ENCODE measurements at places on chromosomes 16 and 17.

DNA sequence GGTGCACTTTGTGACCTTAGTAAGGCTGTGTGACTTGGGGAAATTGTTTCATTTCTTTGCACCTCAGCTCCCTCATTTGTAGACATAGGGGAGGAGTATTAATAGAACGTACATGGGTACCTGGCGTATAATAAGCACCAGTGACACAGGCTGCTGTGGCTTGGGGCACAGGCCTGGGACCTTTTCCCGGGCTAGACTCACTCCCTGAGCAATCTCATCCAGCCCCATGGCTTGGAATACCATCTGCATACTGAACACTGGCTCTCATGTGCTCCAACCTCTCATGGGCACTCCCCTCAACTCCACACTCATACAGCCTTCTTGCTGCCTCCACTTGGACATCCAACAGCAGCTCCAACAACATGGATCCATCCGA lies 41.0 kb upstream of the MRPS23 start:
- H3K27me3 ChIP-seq = peaks cover 24% of the 10 kb centered on the region
- peaks cover 2% of the 10 kb centered on the region for H3K36me3 ChIP-seq
- no peak for DNase-seq
- no peak overlapping the region for H3K4me3 ChIP-seq

GRCh38 chr17:35432176-35433074 lies at the start of gene SLFN12:
SLFN12 (minus strand) TSS chr17:35432500; CDS start chr17:35423028, 9,472 bp downstream.
- peak within 1 kb of the TSS; percentile 93 for H3K4me3 ChIP-seq
- H3K36me3 ChIP-seq = peaks cover 4% of the 10 kb centered on the region

DNA sequence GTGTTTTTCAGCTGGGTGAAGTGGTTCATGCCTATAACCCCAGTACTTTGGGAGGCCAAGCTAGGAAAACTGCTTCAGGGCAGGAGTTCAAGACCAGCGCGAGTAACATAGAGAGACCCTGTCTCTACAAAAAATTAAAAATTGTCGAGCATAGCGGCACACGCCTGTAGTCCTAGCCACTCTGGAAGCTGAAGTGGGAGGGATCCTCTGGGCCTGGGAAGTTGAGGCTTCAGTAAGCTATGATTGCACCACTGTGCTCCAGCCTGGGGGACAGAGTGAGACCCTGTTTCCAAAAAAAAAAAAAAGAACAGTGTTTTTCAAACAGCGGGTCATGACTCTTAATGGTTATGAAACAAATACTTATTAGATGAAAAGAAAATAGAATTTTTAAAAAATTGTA lies 2.3 kb upstream of the CYTH1 start:
- H3K4me1 ChIP-seq = peaks cover 50% of the 10 kb centered on the region
- H3K36me3 ChIP-seq = peaks cover 29% of the 10 kb centered on the region
- peak overlapping the region; percentile 86 for H3K4me3 ChIP-seq
- H3K27ac ChIP-seq = peak overlapping the region; percentile 83

DNA sequence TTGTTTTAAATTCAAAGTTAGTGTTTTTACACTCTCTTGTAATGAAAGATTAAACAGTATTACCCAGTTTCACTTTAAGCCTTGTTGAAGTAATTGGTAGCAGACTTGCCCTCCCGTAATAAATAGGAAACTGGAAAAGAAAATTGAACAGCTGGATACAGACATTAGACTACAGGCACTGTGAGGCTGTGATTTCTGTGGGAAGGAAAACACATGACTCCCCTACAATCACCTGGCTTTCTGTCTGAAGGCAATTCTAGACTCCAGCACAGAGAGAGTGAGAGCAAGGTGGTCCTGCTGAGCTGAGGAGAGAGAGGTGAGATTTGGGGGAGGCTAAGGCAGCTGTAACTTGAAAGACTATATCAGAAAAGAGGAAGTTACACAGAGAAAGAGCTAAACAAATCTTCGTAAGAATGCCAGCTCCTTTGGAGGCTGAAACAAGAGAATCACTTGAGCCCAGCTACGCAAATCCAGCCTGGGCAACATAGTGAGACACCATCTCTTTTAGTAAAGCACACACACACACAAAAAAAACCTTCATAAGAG lies 57.8 kb upstream of the CDYL2 start:
- no peak overlapping the region for H3K4me3 ChIP-seq
- no peak for DNase-seq
- peaks cover 1% of the 10 kb centered on the region for H3K36me3 ChIP-seq
- no peaks in the 10 kb centered on the region for H3K4me1 ChIP-seq
- H3K27ac ChIP-seq = no peak overlapping the region

DNA sequence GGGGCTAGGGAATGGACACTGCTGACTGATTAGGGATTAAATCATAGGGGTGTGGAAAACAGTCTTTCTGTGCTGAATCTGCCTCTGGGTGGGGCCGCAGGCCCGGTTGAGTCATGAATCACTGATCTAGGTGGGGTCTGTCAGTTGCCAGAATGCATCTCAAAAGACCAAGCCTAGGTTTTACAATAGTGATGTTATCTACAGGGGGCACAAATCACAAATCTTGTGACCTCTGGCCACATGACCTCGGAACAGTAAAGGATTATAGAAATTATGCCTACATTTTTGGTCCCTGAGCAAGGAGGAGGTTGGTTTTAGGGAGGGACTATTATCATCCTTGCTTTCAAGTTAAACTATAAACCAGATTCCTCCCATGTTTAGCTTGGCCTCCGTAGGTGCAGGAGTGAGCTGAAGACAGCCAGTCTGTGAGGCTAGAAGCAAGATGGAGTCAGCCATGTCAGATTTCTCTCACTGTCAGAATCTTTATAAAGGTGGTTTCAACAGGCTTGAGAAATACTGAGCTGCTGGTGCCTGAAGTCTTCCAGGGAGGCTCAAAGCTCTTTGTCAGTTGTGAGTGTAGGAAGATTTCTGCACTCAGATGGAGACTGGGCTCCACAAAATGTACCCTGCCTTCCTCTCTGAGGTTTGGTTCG lies 12.9 kb downstream of the GNGT2 start:
- no peak overlapping the region for H3K4me3 ChIP-seq
- H3K36me3 ChIP-seq = peaks cover 14% of the 10 kb centered on the region
- no peak overlapping the region for H3K27ac ChIP-seq
- peaks cover 18% of the 10 kb centered on the region for H3K4me1 ChIP-seq
- H3K27me3 ChIP-seq = peaks cover 2% of the 10 kb centered on the region

DNA sequence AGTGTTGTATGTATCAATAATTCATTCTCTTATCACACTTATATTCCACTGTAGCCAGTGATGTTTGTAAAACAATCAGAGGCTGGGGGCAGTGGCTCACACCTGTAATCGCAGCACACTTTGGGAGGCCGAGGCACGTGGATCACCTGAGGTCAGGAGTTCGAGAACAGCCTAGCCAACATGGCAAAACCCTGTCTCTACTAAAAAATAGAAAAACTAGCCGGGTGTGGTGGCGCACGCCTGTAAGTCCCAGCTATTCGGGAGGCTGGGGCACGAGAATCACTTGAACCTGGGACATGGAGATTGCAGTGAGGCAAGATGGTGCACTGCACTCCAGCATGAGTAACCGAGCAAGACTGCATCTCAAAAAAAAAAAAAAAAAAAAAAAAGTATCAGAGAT lies 217.0 kb downstream of the CPPED1 start:
- no peak for DNase-seq
- peaks cover 3% of the 10 kb centered on the region for H3K36me3 ChIP-seq

- H3K36me3 ChIP-seq = peaks cover 5% of the 10 kb centered on the region
- H3K4me3 ChIP-seq = no peak overlapping the region
- no peak overlapping the region for H3K27ac ChIP-seq
- H3K27me3 ChIP-seq = no peaks in the 10 kb centered on the region
- DNase-seq = no peak
Observed at GRCh38 chr17:81419319-81419885, 24.1 kb downstream of the BAHCC1 start.

DNA sequence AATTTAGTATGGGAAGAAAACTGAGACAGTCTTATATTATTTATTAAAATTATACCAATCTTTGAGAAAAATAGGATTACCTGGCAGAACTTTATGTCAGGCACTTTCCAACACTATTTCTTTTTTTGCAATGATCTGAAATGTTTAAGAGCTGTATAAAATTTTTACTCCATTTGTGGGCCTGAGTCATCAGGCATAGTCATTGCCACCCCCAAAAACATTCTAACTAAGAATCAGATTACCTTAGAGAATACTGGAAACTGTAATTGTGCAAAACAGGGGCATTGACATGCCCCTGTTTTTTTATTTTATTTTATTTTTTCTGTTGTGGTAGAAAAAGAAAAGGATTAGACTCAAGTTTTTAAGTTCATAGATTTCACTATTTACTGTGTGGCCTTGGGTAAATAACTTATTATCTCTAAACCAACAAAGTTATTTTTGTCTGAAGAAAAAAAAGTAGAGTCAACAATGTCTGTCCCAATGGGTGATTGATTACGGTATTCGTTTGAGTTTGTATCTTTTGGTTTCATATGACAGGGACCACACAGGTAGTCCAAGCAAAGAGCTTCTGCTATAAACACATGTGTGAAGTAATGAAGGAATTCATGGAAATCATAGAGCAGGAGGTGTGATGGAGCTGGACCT lies 24.6 kb downstream of the VAT1L start:
- no peak for DNase-seq
- H3K4me1 ChIP-seq = no peaks in the 10 kb centered on the region
- no peaks in the 10 kb centered on the region for H3K36me3 ChIP-seq
- no peak overlapping the region for H3K27ac ChIP-seq
- H3K27me3 ChIP-seq = peaks cover 12% of the 10 kb centered on the region
- no peak overlapping the region for H3K4me3 ChIP-seq

DNA sequence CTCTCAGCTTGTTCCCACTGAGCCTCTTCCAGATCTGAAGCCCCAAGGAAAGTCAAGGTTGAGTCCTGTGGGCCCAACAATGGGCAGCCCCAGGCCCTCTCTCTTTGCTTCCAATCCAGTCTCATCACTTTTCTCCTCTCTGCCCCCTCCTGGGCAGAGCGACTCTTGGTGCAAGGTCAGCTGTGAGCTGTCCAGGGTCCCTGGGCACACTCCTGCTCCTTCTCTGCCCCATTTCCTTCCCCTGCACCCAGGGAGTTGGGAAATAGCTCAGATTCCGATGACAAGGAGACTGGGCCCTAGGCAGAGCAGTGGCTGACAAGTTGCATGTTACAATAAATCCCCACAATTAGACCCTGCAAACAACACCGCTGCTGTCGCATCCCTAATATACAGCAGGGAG lies 16.1 kb upstream of the CRHR1 start:
- no peak overlapping the region for H3K4me3 ChIP-seq
- DNase-seq = no peak
- no peak overlapping the region for H3K27ac ChIP-seq
- no peaks in the 10 kb centered on the region for H3K4me1 ChIP-seq
- no peaks in the 10 kb centered on the region for H3K36me3 ChIP-seq
- H3K27me3 ChIP-seq = peaks cover 89% of the 10 kb centered on the region

DNA sequence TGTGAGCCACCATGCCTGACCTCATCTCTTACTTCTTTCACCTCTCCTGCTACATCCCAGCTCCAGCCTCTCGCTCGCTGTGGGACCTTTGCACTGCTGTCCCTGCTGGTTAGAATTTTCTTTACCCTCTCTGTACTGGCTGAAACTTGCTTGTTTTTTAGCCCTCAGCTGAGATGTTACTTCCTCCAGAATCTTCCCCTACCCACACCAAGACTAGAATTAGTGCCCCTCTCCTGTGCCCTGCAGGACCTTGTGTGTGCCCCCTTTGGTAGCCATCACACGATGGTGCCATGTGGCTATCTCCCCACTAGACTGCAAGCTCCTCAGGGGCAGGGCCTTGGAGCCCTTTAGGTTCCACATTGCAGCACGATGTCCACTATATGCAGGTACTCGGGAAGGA lies 84.1 kb downstream of the AIPL1 start:
- no peaks in the 10 kb centered on the region for H3K36me3 ChIP-seq
- H3K27ac ChIP-seq = no peak overlapping the region
- peaks cover 94% of the 10 kb centered on the region for H3K27me3 ChIP-seq
- no peak overlapping the region for H3K4me3 ChIP-seq
- no peaks in the 10 kb centered on the region for H3K4me1 ChIP-seq

DNA sequence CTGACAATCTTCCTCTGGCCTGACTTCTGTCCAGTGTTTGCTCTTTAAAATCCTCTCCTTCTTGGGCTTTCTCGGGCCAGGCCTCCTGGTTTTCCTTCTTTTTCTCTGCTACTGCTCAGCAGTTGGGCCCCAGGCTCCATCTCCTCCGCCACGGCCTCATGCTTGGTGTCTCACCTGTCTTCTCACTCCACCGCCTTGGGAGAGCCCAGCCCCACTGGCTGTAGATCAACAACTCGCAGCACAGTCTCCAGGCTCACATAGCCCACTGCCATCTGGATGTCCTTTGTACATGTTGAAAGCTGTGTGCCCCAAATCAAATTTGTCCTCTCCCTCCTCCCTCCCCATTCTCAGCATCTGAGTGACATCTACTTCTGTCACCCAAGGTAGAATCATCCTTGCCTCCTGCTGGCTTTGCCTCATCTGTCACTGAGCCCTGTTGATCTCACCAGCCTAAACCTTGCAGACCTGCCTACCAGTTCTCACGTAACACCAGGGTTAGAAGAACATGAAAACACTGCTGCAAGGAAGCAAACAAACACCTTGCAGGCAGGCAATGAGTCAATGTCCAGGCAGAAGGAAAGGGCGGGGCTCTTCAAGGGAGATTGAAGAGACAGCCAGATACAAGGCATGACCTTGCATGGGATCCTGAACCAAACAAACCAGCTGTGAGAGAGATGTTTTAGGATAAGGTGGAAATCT lies 103.2 kb upstream of the SMURF2 start:
- no peak for DNase-seq
- no peaks in the 10 kb centered on the region for H3K4me1 ChIP-seq
- no peak overlapping the region for H3K4me3 ChIP-seq
- no peak overlapping the region for H3K27ac ChIP-seq
- peaks cover 12% of the 10 kb centered on the region for H3K36me3 ChIP-seq

DNA sequence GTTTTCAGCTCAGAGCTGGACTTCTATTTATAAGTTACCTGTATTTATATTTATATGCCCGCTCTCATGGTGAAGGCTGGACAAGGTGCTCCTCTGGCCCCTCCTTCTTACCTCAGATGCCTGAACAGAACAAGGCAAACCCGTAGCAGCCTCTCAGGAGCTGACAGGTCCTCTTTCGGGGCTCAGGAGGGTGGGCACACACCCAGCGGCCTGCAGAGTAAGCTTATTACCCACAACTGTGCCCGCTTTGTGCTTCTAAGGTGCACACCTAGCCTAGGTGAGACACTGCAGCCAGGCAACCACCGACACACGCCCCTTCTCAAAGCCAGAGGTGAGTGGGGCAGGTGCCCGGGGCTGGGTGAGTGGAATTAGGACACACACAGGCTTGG lies 5.3 kb downstream of the NKIRAS2 start:
- peaks cover 18% of the 10 kb centered on the region for H3K36me3 ChIP-seq
- no peak for DNase-seq
- peaks cover 21% of the 10 kb centered on the region for H3K4me1 ChIP-seq
- H3K27ac ChIP-seq = no peak overlapping the region
- H3K4me3 ChIP-seq = no peak overlapping the region

DNA sequence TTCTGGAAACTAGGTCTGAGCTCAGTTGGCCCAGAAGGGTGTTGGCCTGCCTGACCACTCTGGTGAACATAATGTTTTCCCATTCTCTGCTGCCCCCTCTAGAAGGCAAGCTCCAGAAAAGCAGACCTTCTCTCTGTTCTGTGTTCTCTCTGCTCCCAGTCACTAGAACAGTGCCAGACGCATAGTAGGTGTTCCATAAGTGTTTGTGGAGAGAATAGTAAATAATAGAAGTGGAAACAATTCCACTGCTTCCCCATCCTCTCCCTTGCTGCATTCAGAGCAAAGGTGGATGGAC lies 32.2 kb upstream of the ETV4 start:
- no peak overlapping the region for H3K4me3 ChIP-seq
- no peak overlapping the region for H3K27ac ChIP-seq
- peaks cover 2% of the 10 kb centered on the region for H3K27me3 ChIP-seq
- no peaks in the 10 kb centered on the region for H3K36me3 ChIP-seq

GRCh38 chr17:76407509-76407908 lies 23.1 kb downstream of the SPHK1 start:
- H3K27ac ChIP-seq = no peak overlapping the region
- H3K4me1 ChIP-seq = peaks cover 10% of the 10 kb centered on the region
- H3K4me3 ChIP-seq = no peak overlapping the region
- H3K36me3 ChIP-seq = peaks cover 20% of the 10 kb centered on the region
- no peak for DNase-seq
- no peaks in the 10 kb centered on the region for H3K27me3 ChIP-seq
